ENCODE measurements at places on chromosomes 2 and 18. TPM values are rescaled to one million over a fixed set of nuclear protein-coding genes. Genes with fewer than 3 reads are reported as not detected.

DNA sequence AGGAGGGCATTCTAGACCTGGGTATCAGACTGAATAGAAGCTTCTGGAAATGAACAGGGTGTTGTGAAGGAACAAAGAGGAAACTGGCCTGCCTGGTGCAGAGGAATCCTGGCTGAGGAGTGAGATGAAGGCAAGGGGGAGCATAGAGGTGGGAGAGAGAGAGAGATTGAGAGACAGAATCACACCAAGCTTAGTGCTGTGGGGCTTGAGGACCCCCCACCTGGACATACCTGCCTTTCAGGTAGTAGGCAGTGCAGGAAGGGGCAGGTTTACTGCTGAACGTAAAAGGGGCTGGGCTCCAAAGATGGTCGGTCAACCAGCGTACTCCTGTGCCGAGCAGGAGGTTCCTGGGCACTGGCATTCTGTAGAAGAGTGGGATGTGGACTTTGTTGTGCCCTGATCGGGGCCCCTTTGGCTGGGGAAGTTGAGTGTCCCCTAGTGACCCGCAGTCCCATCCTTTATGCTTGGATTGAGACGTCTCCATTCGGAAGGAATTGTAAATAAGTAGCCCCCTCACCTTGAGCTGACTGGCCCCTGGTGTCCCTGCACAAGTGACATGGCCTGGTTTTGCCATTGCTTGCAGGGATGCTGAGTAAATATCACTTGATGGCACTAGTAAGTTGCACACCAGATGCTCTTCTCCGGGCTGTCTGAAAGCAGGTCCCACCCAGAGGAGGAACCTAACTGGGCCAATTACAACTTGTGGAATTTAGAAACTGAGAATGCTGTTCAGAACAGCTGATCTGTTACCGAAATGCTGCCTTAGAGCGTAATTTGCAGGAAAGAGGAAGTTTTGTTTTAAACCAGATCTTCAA, 1.4 kb downstream of the UBE2F start:
- DNase-seq = peak; percentile 48

The EML6 gene
- 0.54 TPM for total RNA-seq

DNA sequence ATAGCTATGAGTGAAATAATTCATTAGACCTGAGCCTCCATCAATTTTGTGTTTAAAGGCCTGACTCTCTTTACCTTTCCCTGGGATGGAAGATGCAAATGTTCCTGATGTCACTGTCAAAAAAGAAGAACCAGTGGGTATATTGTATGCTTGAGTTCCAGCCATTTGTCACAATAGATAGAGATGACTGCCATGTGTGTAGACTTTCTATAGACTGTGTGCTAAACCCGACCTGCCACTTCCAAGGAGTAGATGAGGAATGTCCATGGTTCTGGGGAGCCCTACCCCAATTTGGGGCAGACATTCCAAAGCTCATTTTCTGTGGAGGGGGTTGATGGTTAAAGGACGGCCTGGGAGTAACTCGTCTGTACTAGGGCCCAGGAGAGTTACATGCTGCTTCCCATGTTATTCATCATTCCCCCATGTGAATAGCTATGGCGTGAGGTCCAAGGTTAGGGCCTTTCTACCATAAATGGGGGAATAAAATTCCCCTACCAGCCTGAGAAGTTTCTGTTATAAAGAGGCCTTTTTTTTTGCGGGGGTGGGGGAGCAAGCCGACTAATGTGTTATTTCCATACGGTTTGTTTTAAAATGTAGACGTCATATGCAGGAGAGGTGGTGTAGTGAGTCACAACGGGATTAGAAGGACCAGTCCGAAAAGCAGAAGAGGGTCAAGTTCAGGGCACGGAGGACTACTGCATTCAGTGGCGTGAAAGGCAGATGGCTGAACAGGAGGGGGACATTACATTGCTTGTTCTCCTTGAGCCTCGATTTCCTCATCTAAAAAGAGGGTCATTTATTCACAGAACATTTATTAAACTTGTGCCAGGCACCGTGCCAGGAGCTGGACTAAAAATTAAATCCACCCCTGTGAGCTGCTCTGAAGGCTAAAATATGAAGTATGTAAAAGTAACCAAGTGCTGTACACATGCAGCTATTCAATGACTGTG, 24.0 kb downstream of the IL1B start:
- no peak for DNase-seq

DNA sequence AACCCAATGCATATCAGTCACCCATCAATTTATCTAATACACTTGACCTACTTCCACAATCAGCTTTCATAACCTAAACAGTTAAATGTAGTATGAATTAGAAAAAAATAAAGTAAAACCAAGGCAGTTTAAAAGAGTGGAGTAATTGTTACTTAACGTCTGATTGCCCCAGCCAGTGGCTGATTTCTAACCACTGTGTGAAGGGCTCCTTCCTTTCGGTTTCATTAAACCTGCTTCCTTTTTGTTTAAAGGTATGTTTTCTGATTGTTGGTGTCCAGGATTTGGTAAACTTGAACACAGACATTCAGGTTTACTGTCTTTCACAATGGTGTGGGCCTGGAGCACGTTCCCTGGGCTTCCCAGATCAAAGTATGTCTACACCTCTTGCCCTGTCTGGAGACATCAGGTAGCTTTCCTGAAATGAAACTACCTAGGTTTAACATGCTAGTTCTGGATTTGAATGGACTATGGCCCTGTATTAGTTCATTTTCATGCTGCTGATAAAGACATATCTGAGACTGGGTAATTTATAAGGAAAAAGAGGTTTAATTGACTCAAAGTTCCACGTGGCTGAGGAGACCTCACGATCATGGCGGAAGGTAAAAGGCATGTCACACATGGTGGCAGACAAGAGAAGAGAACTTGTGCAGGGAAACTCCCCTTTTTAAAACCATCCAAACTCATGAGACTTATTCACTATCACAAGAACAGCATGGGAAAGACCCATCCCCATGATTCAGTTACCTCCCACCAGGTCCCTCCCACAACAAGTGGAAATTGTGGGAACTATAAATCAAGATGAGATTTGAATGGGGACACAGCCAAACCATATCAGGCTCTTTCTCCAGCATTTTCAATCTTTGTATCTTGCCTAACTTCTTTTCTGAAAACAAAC, 605.2 kb upstream of the ID2 start:
- DNase-seq = no peak

- DNase-seq = no peak
These were observed 448.3 kb downstream of the CDH2 start for GRCh38 chr18:27728659-27729058.

The HES6 gene
- 4.0 TPM for total RNA-seq

- DNase-seq = no peak
These were observed 39.2 kb upstream of the LOXHD1 start for GRCh38 chr18:46696268-46696667.

- DNase-seq = no peak
These were observed 26.7 kb downstream of the TANC1 start for GRCh38 chr2:158994920-158995676.

The MYOM1 gene
- total RNA-seq = 0.82 TPM

- no peak for DNase-seq
These were observed 49.5 kb downstream of the CYP27C1 start for GRCh38 chr2:127170452-127171197.

The VSNL1 gene
- total RNA-seq = not detected

DNA sequence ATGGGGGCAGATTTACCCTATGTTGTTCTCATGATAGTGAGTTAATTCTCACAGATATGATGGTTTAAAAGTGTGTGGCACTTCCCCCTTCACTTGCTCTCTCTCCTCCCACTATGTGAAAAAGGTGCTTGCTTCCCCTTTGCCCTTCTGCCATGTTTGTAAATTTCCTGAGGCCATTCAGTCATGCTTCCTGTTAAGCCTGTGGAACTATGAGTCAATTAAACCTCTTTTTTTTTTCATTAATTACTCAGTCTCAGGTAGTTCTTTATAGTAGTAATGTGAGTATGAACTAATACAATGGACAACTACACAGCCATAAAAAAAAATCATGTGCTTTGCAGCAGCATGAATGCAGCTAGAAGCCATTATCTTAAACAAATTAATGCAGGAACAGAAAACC, 118.5 kb downstream of the CALCRL start:
- DNase-seq = no peak

The CD8B gene
- 268 TPM for total RNA-seq

The ALK gene
- total RNA-seq = not detected

DNA sequence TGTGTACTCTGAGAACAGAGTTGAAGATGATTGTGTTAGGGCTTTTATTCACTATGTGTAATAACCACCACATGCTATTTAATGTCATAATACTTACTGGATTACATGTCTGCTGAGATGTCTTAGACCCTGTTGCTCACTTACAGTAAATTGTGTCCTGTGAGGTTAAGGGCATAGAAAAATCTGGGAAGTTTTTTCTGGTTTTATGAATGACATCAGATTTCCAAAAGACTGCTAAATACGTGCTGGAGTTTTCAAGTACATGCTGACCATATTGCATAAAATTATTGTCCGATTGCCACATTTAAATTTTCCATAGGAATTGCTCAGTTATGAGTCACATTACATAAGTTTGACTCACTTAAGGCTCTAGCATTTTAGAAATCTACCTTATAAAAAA, 96.7 kb upstream of the COL5A2 start:
- no peak for DNase-seq

DNA sequence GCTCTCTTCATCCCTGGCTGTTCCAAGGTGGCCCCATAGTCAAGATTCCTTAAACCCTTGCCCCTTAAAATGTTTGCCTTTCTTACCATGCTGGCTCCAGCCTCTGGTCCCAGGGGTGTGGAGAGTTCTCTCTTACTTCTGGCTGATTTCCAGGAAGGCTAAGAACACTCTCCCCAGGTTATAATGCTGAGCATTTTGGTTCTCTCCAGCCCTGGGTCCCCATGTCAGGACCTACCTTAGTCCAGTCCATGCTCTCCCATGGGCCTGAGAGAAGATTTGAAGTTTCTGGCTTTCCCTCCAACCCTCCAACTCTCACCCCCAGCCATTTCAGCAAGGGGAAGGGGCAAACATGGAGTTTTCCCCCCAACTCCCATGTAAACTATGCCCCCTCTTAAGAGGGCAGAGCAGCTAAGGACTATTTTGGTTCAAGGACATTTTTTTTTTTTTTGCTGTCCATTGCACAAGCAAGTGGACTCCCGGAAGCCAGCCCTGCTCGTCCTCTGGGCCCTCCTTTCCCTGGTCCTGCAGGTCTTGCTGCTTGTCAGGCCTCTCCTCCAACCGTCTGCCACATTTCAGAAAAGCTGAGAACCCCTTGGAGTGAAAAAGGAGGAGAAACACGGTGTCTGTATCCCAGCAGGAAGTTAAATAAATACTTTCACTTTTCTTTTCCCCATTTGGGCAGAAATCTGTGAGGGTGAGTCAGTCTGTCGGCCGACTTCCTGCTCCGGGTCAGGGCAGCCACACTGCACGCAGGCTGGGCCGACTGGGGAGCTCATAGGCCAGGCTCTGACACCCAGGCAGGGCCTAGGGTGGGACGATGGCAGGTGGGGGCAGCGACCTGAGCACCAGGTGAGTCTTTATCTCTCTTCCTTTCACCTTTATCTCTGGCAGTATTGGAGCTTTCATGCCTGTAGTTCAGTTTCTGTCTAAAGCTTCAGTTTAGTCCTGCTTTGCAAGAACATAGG, at the start of gene SP140L:
TSS of gene SP140L (plus strand) at position 741 of the 965 bp plus-strand sequence. CDS start at position 818, 77 bp downstream.
- DNase-seq = peak; percentile 87

DNA sequence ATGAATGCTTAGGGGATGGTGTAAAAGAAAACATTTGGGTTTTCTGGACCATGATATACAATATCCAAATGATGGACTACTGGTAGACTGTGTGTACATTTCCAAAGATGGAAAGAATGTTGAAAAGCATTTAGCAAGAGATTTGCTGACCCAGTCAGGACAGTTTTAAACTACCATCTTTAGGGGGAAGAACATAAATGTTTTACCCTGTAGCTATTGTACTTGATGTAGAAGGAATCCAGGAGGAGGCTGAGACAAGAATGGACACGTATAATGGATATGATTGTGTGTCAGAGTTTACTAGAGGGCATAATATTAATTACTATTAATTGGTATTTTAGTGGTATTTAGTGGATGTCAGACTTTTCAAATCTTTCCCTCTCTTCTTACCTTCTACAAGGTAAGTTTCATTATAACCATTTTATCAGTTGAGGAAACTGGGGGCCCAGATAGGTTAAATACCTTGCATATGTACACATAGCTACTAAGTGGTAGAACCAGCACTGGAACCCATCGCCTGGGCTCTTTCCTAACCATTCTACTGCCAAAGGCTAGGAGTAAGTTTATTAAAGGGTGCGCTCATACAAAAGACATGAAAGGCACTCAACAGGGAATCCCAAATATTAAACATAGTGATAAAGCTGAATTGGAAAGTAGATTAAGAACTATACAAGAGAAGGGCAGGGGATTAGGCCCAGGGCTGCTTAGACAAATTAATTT, 8.9 kb downstream of the TACR1 start:
- no peak for DNase-seq

The RUFY4 gene
- 1.6 TPM for total RNA-seq

GRCh38 chr18:56210520-56210919, 427.9 kb downstream of the TXNL1 start:
- DNase-seq = no peak

The CPLX4 gene
- not detected for total RNA-seq
